Stimulated activated CD4-positive, alpha-beta T cell treated with anti-CD3 and anti-CD28 coated beads, Interleukin-1b, Interleukin-23, amount 100 ng/mL, for 4 hours (primary cell): ENCODE measurements at places on chromosomes 12 and 14.

- peak; percentile 3 for DNase-seq
Observed at GRCh38 chr14:68232300-68233055, 412.9 kb downstream of the RAD51B start.

DNA sequence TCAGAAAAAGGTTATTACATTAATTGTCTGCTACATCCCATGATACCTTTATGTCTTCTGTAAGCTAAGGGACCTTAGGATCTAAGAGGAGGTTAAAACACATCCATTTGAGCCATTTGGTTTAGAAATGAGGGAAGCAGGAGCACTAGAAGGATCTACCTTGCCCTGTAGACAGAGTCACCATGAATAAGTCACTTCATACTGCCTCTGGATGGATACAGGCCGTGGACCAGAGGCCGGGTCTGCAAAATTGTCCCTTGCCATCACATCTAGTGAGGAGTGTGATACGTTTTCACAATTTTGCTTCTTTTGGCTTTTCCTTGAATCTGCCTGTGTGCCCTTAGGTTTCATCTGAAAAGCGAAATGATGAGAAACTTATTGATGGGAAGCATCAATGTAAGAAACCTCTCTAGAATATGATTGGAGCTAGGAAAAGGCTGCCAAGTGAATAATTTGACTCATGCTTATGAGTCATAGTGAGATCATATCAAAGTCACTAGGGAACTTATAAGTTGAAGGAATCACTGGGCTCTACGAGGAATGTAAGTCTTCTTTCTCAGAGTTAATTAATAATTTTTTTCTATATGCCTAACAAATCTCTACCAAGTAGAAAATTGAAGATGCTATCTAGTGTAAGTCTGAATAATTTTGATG lies 10.8 kb downstream of the GLRX5 start:
- DNase-seq: no peak

GRCh38 chr12:107646436-107646835 lies 39.2 kb upstream of the PWP1 start:
- DNase-seq: no peak

- no peak for DNase-seq
Observed at GRCh38 chr12:1927751-1928351, 9.4 kb upstream of the CACNA2D4 start.

DNA sequence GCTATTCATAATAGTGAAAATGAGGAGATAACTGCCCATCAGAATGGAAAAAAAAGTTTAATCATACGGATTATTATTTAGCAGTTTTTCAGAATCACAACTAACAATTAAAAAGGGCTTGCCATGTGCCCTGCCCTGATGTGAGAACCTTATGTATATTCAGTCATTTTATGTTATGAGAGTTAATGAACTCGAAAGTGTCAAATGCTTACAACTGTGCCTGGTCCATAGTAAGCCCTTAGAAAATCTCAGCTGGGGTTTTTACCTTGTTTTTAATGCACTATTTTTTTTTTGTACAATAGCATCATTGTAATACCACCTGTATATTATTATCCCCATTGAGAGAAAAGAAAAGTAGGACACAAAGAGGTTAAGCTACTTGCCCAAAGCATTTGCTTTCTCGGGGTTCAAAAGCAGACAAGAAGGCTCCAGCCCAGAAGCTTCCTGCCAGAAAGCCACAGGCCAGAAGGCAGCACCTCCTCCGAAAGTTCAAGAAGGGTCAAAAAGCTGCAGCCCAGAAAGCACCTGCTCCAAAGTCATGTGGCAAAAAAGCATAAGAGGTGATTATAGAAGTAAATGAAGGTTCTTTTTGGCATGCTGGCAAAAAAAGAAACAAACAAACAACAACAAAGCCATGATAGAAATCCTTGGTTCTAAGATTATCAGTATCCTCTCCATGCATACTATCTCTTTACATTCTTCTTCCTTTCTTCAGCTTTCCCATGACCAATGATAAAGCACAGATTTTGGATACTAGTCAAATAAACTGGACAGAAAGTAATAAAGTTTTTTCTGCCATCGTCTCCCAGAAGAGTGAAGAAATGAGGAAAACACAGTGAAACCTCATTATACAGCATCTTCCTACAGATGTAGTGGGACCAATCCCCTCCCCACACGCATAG lies 59.1 kb upstream of the NAP1L1 start:
- DNase-seq: no peak

- DNase-seq: no peak
Observed at GRCh38 chr14:55122440-55122986, 6.5 kb upstream of the LGALS3 start.

GRCh38 chr12:52122540-52122871 lies 43.0 kb downstream of the SMIM41 start:
- no peak for DNase-seq
